ENCODE measurements at places on chromosomes 16 and 17.

DNA sequence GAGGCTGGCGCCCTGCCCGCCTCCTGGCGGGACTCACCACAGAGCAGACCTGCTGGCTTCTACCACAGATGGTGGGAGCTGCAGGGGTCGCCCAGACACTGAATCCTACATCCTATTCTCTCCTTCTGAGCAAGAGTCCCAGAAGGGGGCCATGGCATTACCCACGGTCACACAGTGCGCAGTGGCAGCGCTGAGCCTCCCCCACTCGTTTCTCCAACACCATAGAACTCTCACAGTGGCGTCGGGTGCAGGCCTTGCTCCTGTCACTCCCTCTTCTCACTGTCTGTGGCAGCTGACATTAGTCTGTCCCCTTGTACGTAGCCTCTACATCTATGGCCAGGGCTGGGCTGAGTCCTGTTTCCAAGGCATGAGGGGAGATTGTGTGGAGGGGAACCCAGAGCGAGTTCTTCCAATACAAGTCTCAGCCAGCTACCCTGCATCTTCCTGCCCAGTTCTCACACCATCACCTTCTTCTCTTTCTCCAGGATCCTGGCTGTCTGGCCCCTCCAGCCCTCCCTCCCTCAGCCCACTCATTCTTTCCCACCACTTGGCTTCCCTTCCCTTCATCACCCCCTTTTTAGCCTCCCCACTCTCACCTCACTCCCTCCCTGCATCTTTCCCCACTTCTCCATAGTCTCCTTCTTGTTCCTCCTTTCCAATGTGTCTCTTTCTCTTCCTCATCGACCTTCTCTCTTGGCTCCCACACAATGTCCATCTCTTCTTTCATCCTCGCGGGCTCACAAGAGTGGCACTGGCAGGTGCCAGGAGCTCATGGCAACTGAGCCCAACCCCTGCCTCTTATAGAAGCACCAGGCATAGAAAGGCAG lies 5.9 kb downstream of the UBTF start:
- peak; percentile 9 for DNase-seq

GRCh38 chr17:27780092-27780827 lies 20.1 kb downstream of the NOS2 start:
- no peak for DNase-seq

DNA sequence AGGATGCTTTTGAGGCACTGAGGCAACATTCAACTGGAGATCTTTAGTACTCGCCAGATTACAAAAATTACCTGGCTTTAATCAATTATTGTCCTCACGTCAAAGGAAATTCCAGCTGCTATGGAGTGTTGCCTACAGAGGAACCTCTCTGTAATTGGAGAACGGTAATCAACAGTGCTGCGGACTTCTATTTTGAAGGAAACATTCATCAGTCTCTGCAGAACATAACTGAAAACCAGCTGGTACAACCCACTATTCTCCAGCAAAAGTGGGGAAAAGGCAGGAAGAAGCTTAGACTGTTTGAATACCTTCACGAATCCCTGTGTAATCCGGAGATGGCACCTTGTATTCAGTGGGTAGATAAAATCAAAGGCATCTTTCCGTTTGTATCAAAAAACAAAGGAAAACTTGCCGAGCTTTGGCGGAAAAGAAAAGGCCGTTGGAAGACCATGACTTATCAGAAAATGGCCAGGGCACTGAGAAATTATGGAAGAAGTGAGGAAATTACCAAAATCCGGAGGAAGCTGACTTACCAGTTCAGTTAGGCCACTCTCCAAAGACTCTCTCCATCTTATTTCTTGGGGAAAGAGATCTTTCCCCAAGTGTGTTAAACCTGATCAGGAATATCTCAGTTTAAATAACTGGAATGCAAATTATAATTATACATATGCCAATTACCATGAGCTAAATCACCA lies 3.0 kb downstream of the SLC35G3 start:
- no peak for DNase-seq

GRCh38 chr17:35432176-35433074 lies at the start of gene SLFN12:
Gene SLFN12 (minus strand): TSS chr17:35432500. CDS start chr17:35423028, 9,472 bp downstream.
- peak; percentile 89 for DNase-seq

- DNase-seq: no peak
Observed at GRCh38 chr16:65510850-65511249, 389.0 kb upstream of the CDH11 start.

DNA sequence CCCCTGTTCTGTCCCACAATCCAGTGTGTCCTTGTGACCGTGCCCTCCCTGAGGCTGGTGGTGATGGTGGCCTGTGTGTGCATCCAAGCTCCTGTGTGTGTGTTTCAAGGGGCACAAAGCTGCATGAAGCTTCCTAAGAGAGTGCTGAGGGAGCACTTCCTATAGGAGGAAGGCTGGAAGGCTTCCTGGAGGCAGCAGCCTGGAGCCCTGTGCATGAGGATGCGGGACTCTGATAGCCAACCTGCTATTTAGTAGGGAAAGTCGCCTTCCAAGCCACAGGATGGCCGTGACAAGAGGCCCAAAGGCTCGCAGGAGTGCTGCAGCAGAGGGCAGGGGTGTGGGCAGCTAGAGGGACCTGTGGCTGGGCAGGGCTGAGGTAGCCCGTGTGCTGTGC lies 8.3 kb downstream of the MYO15B start:
- DNase-seq: no peak

- DNase-seq: no peak
Observed at GRCh38 chr16:30972872-30973271, 12.1 kb upstream of the HSD3B7 start.

GRCh38 chr17:40100669-40101366 lies 429 bp upstream of the NR1D1 start:
- DNase-seq: peak; percentile 94

DNA sequence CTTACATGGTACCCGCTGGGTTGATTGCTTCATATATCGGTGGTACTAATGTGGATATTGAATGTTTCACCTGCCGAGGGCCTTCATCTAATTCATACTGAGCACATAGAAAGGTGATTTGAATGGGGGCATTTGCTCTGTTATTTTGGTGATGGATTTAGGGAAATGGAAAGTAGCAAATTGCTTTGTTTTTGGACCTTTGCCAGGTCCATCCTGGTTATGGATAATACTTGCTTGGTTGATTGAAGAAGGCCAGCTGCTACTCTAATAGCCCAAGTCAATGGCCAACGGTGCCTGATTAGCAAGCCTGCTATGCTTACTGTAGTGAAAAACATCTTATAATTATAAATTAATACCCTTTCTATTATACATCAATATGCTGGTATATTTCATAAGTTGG lies 253.6 kb downstream of the CDH13 start:
- DNase-seq: no peak

DNA sequence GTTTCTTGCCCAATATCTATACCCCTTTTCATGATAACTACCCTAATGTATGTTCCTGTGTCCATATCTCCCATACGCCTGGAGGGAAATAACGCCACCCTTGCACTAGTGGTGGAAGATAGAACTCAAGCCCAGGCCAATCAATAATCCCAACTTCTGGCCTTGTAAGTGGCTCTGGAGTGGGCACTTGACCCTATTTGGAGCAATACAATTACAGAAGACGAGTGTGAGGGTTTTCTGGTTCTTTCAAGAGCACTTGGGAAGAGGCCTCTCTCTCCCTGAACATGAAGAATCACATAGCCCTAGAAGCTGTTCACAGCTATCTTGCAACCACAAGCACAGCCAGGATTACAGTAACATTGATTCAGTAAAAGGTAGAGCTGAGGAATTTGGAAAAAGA lies 217.9 kb downstream of the RAB11FIP4 start:
- DNase-seq: no peak

GRCh38 chr16:63287401-63287800 lies 1251.2 kb upstream of the CDH8 start:
- DNase-seq: no peak

- no peak for DNase-seq
Observed at GRCh38 chr16:77763994-77764393, 24.4 kb upstream of the VAT1L start.

DNA sequence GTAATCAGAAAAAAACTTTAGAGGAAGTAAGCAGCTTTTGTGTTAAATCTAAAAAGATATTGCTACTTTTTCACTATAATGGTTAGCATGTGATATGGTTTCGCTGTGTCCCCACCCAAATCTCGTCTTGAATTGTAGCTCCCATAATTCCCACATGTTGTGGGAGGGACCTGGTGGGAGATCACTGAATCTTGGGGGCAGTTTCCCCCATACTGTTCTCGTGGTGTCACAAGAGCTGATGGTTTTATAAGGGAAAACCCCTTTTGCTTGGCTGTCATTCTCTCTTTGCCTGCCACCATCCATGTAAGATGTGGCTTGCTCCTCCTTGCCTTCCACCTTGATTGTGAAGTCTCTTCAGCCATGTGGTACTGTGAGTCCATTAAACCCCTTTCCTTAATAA lies 117.1 kb downstream of the KCNJ2 start:
- no peak for DNase-seq

DNA sequence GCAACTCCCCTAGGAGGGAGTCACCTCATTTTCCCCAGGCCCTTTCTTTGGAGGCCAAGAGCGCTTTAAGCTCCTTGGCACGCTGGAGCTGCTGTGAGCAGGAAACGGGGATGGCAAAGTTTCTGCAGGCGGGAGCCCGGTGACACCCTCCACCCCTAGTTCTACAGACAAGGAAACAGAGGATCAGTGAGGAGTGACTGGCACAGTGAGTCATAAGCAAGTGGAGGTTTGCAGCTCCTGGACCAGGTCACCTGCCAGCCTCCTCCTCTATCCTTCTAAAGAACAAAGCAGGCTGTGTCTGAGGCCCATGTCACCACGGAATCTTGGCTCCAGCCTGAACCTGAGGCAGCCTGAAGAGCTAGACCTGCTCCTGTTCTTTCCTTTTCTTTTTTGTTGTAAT lies 141.9 kb downstream of the TMEM132E start:
- DNase-seq: no peak

DNA sequence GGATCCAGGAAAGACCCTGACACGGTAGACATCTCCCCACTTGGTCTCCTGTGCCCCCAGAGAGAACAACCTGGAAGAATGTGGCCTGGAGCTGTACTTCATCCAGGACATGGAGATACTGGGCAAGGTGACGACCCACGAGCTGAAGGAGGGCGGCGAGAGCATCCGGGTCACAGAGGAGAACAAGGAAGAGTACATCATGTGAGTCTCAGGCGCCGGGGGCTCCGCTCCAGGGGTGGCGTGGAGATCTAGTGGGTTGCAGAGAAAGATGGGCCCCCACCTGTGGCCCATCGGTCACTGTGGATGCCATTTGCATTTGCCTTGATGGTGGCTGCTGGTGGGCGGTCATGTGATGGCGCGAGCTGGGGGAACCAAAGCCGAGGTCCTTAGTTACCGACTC lies 14.9 kb upstream of the CLEC18A start:
- peak; percentile 21 for DNase-seq

GRCh38 chr16:74700116-74700437 lies 585 bp downstream of the MLKL start:
- no peak for DNase-seq

DNA sequence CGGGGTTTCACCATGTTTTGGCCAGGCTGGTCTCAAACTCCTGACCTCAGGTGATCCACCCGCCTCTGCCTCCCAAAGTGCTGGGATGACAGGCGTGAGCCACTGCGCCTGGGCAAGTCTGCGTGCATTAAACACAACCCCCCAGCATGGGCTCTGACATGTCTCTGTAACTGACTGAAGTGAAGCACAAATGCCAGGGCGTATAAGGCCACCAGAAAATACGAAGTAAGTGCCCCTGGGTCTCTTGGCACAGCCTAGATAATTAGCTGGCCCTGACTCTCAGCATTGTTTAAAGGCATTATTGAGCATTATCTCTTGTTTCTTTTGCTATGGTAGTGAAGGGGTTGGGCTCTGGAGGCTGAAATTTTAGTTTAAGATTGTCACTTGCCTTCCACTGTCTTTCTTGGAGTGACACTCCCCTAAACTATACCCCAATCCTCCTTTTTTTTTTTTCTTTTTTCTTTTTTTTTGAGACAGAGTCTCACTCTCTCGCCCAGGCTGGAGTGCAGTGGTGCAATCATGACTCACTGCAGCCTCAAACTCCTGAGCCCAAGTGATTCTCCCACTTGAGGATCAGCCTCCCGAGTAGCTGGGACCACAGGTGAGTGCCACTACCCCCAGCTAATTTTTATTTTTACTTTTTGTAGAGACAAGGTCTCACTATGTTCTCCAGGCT lies 8.2 kb upstream of the SEC14L1 start:
- DNase-seq: no peak

DNA sequence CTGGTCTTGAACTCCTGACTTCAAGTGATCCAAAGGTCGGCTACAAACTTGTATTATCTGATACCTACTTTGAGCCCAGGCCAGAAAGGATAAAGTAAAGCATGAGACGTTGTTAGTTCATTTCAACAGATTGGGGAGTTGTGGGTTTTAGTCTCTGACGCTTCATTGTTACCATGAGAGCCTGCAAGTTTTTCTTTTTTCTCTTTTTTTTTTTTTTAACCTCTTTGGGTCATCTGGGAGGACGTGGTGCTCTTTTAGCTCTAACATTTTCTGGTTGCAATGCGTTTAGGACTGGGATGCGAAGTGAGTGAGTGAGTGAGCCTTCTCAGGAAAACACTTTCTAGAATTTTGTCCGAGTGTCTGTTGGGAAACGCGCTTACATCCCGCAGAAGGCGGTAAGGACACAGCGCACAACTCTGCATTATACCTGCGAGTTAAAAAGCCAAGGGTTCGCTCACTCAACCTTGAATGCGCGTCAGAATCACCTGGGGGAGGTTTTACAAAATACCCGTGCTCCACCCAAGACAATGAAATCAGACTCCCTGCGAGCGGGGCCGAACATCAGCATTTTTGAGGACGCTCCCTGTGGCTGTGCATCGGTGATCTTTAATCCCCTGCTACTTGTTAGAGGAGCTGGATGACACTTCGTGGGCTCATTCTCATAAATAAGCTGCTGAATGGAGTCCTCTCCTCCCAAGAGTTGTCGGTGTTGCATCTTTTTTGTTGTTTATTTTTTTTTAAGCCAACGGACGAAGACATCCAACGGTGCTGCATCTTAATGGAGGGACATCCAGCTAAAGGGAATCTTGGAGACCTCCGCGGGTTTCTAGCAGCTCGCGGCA lies 629 bp upstream of the RNF135 start:
- peak; percentile 34 for DNase-seq

- DNase-seq: no peak
Observed at GRCh38 chr17:1718362-1719165, 5.9 kb upstream of the WDR81 start.

DNA sequence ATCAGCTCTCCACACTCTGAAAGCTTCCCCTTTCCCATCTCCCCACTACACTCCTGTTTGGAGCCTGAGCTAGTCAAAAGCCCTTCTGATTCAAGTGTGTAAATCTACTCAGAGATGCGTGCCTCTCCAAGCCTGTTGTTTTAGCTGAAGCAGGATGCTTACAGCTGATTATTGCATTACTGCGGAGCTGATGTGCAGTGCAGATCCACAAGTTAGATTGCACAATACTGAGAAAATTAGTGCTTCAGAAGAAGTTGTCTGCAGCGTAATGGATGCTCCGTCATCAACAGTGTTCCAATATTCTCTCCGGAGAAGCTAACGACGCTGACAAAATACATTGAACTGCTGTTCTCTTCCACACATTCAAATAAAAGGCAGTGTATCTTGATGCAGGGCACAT lies 44.8 kb upstream of the NLRP1 start:
- DNase-seq: no peak

- DNase-seq: no peak
Observed at GRCh38 chr17:31587462-31587861, 196.0 kb downstream of the RAB11FIP4 start.

- no peak for DNase-seq
Observed at GRCh38 chr17:77833769-77834168, 124.7 kb upstream of the TNRC6C start.
